Renal cortex interstitium (tissue), 15 donors: ENCODE measurements at places on chromosomes 1 and 21. TPM values are rescaled to one million over a fixed set of nuclear protein-coding genes. Genes with fewer than 3 reads are reported as not detected.

MFSD2A gene
- 1.9 TPM for polyA plus RNA-seq

LHX8 gene
- not detected for polyA plus RNA-seq

DNA sequence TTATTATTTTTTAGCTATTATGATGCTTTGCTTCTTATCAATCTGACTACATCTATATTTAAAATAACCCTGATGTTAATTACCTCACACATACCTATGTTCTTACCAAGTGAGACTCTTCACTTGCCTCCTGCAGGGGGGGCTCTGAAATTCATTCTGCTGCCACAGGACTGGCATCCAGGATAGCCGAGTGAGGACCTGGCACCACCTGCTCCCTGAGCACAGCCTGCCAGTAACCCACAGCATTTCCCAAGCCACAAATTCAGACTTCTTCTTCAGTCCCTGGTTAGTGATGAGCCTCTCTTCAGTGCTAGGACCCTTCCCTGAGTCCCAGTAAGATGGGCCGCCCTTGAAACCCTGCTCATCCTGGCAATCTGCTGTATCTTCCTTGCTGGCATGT is 296.5 kb upstream of the PLXNA2 start:
- DNase-seq = no peak

DNA sequence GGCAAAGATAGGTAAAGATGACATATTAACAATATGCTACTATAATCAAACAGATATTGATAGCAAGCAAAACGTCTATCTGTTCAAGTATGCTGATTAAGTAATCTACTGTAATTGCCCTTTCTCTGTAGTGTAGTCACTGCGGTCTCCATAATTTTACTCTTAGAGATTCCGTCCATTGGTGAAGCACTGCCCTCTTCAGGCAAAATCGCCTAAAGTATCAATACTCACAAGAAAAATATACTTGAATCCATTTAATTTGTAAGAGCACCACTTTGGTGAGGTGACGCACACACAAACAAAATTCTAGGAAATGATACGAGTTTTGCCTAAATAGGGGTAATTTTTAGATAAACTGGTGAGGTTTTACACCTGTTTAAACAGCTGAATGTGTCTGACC is 434.6 kb upstream of the CHRM3 start:
- peak; percentile 10 for DNase-seq

MORN1 gene
- 19.5 TPM for polyA plus RNA-seq

- DNase-seq = no peak
Measured at GRCh38 chr1:100811808-100812207, 82.8 kb downstream of the EXTL2 start.

GRCh38 chr1:238492271-238492670 is 601.5 kb upstream of the ZP4 start:
- no peak for DNase-seq

RBM11 gene
- 3.7 TPM for polyA plus RNA-seq

- no peak for DNase-seq
Measured at GRCh38 chr1:225710804-225711203, 57.9 kb upstream of the ENAH start.

DNA sequence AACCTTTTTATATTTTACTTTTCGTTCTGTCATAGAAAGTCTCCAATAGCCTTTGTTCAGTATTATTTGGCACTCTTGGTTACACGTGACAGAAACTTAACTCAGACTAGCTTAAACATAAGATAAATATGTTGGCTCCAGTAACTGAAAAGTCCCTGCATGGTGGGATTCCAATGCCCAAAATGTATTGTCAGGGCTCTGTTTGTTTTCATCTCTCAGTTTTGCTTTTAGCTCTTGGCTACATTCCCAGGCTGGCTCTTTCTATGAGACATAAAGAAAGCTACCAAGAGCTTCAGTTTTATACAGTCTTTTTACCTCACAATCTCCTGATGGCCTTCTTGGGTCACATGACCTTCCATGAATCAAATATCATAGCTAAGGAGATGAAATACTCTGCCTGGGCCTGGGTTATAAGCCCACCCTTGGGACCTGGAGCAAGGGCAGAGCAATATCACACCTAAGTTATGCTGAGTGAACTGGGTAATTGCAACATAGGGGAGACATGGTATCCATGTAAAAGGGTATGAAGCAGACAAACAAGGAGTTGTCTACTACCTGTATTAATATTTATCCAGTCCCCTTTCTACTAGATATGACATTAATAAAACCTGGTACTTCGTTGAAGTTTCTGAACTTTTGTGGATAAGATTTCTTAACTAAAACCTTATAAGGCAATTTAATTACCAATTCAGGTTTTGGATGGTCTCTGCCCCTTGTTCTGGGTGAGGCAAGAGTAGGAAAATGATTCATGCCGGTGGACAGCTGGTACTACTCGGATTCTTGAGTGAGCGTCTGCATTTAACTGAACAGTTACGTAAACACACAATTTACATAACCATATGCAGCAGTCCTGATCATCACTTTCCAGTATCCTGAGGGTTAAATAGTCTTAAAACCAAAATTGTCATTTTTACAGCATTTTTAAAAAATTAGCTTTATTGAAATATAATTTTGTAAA is 442.3 kb downstream of the GPATCH2 start:
- no peak for DNase-seq
